ENCODE measurements at places on chromosomes 7 and 10. TPM values are rescaled to one million over a fixed set of nuclear protein-coding genes. Genes with fewer than 3 reads are reported as not detected.

DNA sequence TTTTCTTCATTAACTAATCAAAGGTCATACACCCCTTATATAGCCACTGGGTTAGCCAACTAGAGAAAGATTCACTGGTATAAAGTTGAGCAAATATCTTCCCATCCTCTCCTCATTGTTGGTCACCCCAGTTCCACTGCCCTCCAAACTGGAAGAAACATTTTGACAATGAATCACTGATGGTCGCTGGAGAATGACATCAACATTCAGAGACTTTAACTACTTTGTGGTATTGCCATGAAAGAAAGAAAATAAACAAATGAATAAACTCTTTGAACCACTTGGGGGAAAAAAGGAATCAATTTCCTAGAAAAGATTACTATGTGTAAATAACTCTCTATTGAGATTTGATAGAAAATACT, 23.4 kb downstream of the HYCC1 start:
- DNase-seq: no peak

GRCh38 chr7:131312838-131313237, 14.8 kb upstream of the MKLN1 start:
- no peak for DNase-seq

Gene CYTH3
- 11.9 TPM for total RNA-seq

Gene ANKRD26
- total RNA-seq: 11.8 TPM

Gene GPR15LG
- 725 TPM for total RNA-seq

Gene SMKR1
- not detected for total RNA-seq

Gene MYOF
- total RNA-seq: 90.7 TPM
